ENCODE measurements at places on chromosomes 16 and 17.

DNA sequence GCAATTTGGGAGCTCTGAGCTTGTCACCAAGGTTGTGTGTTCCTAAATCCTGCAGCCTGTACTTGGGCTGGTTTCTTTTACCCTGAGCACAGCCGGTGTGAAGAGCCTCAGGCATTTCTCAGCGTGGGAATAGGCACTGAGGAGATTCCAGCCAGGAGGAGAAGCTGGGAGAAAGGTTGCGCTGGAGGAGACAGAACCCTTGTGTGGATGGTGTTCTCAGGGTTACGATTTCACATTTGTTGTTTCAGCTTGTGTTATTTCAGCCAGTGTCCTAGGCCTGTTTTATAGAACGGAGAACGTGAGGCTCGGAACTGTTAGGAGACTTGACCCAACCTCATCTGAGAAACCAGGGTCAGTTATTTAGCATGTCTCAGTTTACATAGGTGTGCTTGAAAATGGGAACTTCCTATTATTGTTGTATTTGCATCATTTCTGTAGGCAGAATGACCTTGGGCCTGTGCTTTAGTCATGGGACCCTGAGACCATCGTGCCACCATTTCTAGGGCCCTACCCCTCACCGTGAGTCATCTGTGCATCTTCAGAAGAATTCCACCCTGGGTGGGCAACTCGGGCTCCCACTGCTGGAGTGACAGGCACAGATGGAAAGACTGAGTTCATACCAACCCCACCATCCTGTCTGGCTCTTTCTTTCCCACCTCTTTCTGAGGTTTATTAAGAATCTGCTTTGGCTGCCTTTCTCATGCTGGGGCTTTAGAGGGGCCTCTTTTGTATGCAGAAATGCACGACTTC lies 134.9 kb downstream of the MSI2 start:
- no peak for DNase-seq

DNA sequence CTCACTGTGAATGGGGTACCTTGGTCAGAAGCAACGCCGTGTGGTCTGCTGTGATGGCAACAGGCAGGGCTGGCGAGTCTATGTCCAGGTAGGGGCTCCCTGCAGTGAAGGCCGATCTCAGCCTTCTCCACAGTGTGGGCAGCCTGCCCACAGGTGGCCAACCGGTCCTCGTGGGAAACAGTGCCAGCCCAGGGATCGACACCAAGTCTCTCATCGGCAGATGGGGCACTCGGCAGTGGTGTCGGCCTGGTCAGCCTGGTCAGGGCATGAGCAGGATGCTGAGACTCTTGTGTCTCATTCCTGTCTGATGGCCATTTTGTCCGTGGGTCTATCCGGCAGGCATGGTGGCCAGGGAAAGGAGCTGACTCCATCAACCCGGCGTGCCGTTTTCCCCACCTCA lies 92.2 kb downstream of the TNFRSF13B start:
- no peak for DNase-seq

DNA sequence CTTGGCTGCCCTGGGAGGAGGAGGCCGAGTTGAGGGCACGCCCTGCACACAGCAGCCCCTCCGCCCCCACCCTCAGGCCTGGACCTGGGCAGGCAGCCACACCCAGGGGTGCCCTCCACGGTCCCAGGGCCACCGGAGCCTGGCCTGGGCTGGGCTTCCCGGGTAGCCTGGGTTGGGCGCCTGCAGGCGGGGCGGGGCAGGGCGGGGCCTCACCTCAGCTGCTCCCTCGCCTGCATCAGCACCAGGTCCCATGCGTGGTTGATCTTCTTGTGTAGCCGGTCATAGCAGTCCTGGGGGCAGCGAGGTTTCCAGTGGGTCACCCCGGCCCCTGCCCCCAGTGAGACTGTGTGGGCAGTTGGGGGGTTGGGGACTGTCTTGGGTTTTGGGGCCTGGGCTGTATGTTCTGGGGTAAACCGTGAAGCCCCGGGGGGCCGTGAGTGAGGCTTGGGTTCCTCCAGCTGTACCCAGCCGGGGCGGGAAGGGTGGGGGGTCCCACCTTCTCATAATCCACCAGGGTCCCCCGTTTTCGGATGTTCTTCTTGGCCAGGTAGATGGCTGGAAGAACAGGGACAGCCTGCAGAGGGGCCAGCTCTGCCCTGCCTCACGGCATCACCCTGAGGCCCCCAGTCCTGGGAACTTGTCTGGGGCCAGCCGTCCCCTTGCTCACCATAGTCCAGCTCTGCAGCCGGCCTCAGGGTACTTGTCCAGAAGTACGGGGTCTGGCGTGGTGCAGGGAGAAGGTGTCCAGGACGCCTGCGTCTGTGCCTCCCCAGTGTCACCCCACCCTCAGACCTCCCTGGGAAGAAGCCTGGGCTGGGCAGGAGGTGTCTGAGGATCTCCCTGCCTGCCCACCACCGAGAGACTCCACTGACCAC lies 2.0 kb downstream of the RGS11 start:
- DNase-seq = no peak

DNA sequence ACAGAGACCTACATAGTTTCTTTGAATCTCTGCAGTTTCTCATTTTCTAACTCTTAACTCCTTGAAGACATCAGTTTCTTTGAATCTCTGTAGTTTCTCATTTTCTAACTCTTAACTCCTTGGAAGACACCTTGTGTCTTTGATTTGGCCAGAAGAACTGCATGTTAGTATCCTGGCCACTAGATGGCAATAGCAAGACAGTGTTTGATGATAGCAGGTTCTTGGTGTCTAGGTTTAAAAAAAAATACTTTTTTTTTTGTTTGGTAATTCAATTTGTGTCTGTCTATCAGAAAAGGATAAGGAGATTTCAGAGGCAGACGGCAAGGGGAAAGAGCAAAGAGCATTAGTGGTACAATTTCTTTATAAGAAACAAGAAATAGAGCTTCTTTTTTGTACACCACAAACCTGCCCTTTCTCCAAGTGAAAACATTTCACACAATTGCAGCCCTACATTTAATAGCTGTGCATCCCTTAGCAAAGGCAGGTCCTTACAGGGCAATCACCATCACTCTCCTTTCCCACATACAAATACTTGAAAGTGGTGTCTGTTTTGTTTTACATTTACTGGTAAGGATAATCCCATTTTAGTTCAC lies 1324.9 kb upstream of the CDH8 start:
- no peak for DNase-seq

DNA sequence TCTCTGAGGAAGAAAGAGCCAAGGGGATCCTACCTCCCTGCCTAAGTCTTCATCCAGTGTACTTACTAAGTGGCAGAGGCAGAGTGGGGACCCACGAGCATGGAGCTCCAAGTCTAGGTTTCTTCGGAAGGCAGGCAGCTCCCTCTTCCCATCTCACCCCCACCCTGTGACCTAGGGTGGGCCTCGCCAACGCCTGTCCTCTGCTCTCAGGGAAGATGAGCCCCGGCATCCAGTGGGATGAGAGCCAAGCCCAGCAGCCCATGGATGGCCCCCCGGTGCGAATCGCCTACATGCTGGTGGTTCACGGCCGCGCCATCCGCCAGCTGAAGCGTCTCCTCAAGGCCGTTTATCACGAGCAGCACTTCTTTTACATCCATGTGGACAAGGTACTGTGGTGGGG lies 8.3 kb downstream of the XYLT2 start:
- DNase-seq = no peak

GRCh38 chr16:84514295-84514873 lies 9.9 kb upstream of the MEAK7 start:
- no peak for DNase-seq

DNA sequence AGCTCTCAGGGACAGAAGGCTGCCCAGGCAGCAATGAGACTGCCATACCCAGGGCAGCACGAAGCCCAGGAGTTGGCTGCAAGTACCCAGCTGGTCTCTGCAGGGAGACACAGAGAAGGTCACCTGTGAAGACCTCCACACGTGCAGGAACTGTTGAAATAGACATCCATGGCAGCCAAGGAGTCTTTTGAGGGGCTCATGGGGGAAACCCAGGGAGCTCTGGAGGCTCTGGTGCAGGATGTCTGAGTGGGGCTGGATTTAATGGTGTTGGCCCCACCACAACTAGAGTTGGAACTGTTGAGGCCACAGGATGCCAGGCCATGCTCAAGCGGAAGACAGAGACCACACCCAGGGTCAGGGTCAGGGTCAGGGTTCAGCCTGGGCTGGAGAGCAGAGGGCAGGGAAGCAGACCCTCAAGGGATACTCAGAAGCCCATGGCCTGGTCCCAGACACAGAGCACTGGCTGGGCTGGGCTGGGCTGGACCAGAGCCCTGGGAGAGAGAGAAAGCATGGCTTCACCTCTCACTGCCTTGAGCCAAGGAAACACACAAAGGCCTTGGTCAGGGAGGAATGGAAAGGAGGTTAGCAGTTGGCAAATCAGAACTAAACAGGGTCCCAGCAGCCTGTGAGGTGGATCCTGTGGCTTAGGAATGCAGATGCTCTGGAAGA lies 21.4 kb downstream of the PITPNM3 start:
- no peak for DNase-seq

DNA sequence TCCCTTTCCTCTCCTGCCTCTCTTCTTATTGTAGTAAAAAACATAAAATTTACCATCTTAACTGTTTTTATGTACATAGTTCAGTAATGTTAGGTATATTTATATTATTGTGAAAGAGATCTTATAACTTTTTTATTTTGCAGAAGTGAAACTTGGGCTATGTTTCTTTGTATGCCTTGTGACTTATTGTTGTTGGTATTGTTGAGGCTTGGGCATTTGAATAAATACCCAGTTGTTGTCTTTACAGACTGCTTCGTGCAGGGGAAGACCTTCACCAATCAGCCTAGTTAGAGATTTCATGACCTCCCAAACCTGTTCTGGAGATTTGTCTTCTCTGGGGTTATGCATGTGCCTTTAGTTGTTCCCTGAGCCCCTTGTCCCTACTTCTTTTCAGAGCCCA lies 31.9 kb downstream of the REXO5 start:
- no peak for DNase-seq

DNA sequence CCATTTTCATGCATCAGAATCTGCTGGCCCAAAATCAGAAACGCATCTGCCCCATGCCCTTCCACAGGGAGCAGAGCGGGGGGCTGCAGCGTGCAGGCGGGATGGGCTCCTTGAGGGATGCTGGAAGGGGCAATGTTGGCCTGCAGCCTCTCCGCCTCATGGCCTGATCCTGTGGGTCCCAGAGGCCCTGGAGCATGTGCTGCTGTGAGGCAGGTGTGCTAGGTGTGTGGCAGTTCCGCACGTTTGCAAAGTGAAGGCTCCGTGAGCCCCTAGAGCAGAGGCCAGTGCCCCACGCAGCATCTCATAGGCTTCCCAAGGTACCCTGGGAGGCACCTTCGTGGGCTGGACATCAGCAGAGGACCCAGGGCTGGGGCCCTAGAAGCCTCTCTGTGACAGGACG lies 36.4 kb upstream of the CDH15 start:
- DNase-seq = no peak

DNA sequence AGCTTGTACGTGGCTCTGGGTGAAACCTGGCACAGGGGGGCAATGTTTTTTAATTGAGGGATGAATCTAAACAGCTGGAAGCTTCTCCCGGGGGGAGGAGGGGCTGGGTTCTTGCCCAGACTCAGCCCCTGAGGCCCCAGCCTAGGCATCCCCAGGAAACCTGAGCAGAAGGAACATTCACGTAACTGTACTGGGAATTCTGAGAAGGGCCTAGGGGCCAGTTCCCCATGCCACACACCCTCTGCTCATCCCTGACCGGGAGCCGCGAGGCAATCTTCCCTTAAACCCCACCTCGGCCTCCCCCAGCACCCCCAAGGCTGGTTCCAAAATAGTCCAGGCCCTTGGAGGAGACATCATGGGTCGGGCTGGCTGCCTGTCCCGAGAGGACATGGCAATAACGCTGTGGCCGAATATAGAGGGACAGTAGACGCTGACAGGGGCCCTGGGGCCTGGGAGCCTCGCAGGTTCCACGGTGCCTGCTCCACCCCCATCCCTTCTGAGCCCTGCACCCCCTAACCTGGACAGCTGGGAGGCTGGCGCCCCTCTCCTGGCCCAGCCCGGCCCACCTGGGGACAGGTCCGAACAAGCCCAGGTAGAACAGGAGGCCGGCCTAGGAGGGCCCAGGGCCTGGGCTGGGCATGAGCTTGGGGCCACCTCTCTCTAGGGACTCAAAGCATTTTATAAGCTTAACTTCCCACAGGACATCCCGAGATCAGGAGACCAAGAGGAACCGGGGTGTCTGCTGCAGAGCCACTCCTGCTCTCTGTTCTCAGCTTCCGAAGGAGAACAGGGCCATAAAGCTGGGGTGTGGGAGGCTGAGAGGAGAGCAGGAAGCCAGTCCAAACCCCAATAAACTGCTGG lies 83.2 kb upstream of the TOB1 start:
- no peak for DNase-seq

GRCh38 chr16:50351116-50351515 lies 17.7 kb downstream of the BRD7 start:
- no peak for DNase-seq

GRCh38 chr16:67537270-67537635 lies 8.6 kb downstream of the RIPOR1 start:
- no peak for DNase-seq

- no peak for DNase-seq
Measured at GRCh38 chr17:71530248-71530647, 590.6 kb upstream of the SOX9 start.

- DNase-seq = no peak
Measured at GRCh38 chr17:70654706-70655105, 485.4 kb downstream of the KCNJ2 start.

- no peak for DNase-seq
Measured at GRCh38 chr16:84294117-84294516, 561 bp upstream of the WFDC1 start.

DNA sequence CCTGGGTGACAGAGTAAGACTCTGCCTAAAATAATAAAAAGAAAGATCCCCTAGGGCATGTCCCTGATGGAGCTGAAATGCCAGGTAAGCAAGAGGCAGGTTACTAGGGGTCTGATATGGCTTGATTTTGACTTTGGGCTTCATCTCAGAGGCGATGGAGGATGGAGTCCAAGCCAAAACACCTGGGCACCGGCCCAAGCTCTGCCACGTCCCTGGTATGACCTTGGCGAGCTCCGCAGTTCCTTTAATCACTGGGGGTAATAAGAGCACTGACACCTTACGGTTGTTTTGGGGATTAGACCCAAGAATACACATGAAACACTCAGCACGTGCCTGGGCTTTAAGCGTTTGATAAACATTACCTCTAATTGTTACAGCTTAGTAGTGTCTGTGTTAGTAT lies 350.8 kb upstream of the HSBP1 start:
- no peak for DNase-seq

GRCh38 chr16:22293137-22294106 lies 3.8 kb upstream of the POLR3E start:
- no peak for DNase-seq

GRCh38 chr16:77014441-77014840 lies 176.5 kb upstream of the MON1B start:
- DNase-seq = no peak

All from NCI-H1048 (cell line).